ENCODE measurements at places on chromosomes 7 and 10.

GRCh38 chr10:3427347-3427746, 254.8 kb upstream of the PITRM1 start:
- DNase-seq = peak; percentile 29

DNA sequence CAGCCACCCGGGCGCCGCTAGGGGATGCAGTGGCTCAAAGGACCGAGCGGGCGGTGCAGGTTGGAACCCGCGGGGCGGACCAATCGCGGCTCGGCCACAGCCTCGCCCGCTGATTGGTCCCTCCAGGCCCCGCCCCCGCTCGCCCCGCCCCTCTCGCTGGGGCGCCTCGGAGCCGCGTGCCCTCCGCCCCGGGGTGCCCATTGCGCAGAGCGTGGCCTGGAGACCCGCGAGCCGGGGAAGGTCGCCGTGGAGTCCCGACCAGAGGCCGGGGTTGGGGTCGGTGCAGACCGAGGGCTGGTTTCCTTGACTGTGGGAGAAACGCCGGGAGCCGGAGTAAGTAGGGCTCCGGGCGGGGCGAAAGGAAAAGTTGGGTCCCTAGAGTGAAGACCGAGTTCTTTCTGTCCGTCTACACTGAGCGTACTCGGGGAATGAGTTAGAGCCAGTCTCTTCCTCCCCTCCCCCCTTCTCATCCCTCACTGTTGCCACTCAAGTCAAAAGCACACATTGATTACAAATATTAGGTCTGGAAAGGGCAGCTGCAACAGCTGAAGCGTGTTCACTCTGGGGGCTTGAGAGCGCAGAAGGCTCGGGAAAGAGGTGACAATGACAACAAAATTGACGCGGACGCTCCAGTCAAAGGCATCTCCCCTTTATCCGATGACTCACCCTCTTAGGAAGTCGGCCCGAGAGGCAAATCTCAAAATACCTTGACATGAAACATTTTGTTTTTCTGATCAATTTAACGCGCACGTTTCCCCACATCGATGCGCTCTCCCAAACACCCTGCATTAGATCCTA, 843 bp upstream of the GATA3 start:
- DNase-seq = peak; percentile 82

GRCh38 chr7:67599331-67600062, 602.9 kb downstream of the TYW1 start:
- DNase-seq = no peak

- DNase-seq = peak; percentile 100
Measured at GRCh38 chr10:110918643-110919348, at the start of gene BBIP1. TSS of gene BBIP1 (minus strand) at chr10:110919180. CDS start at chr10:110918157, 1,023 bp downstream.

- no peak for DNase-seq
Measured at GRCh38 chr10:131886237-131886636, 14.6 kb upstream of the PPP2R2D start.

- no peak for DNase-seq
Measured at GRCh38 chr10:122328676-122329075, 45.8 kb upstream of the PLEKHA1 start.

- no peak for DNase-seq
Measured at GRCh38 chr10:96450529-96451207, 63.1 kb downstream of the TLL2 start.

DNA sequence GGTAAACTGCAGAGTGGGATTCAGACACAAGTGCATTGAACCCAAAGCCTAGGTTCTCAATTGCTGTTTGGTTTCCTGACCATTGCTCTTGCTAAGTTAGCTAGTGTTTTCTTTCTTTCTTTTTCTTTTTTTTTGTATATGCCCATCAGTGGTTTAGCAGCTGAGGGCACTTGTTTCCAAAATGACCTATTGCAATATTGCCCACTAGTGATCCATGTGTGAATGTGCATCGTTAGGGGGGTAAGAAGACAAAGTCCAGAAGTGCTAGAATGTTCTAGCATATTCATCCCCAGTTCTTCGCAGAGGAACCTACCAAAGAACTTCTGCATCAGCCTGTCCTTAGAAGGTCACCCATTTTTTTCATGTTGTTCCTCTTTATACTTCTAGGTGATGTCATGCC, 252.8 kb upstream of the GPR26 start:
- DNase-seq = no peak

GRCh38 chr10:90862908-90863514, 5.2 kb upstream of the HTR7 start:
- DNase-seq = peak; percentile 42

DNA sequence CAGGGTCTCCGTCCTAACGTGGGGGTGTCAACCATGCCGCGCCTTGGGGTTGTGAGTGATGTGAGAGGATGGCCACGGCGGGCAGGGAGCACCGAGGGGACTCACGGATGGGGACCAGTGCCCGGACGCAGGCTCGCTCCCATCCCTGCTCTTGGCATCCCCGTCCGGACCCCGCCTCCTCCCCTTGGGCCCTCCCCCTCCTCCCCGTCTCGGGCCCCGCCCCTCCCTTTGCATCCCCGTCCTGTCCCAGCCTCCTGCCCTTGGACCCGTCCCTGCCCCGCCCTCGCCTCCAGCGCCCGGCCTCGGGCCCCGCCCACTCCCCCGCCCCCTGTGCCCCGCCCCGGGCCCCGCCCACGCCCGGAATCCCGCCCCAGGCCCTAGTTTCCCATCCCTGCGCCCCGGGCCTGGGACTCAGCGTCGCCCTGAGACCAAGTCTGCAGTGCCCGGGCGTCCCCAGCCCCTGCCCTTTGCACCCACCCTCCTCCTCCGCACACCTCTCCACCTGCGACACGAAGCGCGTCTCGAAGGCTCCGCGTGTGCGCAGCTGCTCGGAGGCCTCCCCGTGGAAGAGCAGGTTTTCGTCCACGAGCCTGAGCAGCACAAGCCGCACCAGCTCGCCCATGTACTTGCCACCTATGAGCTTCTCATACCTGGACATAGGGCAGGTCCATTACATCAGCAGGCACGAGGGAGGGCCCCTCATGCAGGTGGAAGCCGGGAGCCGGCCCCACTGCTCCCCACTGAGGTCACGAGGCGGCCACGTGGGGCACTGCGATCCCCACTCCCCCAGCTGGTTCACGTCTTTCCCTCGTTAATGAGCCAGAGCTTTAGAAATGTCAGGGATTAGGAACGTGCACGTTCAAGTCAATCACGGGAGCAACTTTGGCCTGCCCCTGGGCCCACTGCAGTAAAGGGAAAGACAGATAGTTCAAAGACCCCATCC, 5.1 kb upstream of the MYL7 start:
- peak; percentile 76 for DNase-seq

GRCh38 chr10:123999261-123999660, 94.1 kb downstream of the CHST15 start:
- no peak for DNase-seq

Measured in EL (cell line).